ENCODE measurements at places on chromosomes 4 and X. TPM values are rescaled to one million over a fixed set of nuclear protein-coding genes. Genes with fewer than 3 reads are reported as not detected.

Gene PHEX
- not detected for total RNA-seq

Gene ZNF711
- 1.6 TPM for total RNA-seq

Gene CORIN
- 40.1 TPM for total RNA-seq

Gene MXD4
- total RNA-seq, result 35.5 TPM

DNA sequence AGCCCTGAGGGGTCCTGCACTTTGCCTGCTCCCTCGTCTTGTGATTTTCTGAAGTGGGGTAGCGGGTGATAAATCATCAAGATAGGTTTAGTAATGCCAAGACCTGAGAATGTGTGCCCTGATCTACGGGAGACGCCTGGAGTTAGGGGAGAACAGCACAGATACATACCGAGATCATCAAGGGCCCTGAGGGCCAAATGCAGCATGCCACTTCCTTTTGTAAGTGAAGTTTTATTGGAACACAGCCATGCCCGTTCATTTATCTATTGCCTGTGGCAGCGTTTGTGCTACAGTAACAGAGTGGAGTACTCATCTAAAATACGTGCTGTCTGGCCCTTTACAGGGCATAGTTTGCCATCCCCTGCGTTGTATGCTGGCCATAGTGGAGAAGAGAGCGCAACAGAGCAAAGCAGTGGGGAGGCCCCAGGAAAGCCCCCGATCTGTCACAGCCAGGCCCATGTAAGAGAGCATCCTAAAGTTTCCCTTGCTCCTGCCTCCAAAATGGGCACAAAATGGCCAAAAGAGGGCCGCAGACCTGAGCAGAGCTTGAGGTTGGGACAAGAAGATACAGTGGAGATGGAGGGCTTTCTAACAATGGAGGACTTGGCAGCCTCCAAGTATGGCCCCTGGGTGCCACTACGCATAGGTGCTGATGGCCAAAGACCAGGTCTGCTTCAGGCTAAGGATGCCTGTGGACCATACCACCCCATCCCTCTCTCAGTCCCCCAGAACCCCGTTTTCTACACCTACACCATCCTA lies 167.0 kb downstream of the SMIM20 start:
- no peak for DNase-seq

DNA sequence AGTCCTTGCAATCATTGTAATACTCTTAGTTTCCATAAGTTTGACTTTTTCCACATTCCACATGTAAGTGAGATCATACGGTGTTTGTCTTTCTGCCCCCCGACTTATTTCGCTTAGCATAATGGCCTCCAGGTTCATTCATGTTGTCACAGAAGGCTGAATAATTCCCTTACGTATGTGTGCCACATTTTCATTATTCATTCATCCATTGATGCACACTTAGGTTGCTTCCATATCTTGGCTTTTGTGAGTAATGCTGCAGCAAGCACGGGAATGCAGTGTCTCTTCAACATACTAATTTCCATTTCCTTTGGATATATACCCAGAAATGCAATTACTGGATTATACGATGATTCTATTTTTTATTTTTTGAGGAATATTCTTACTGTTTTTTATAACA lies 22.0 kb upstream of the VEGFC start:
- DNase-seq, result no peak

- DNase-seq, result no peak
Measured at GRCh38 chrX:12237131-12237530, 98.9 kb downstream of the FRMPD4 start.

Measured in heart left ventricle (tissue), 16 donors.